Parietal lobe (tissue), 2 donors: ENCODE measurements at places on chromosomes 7 and 10. TPM values are rescaled to one million over a fixed set of nuclear protein-coding genes. Genes with fewer than 3 reads are reported as not detected.

Gene UPK3BL2
- 10.3 TPM for total RNA-seq

Gene TRPV5
- total RNA-seq, result 0.31 TPM

Gene ANKRD2
- not detected for total RNA-seq

Gene CHRM2
- total RNA-seq, result 13.8 TPM

Gene CLCN1
- total RNA-seq, result not detected

Gene CC2D2B
- total RNA-seq, result 2.2 TPM

Gene ENTPD1
- 8.8 TPM for total RNA-seq

Gene SEMA3A
- 41.3 TPM for total RNA-seq

Gene TNS3
- total RNA-seq, result 12.5 TPM

Gene SOSTDC1
- total RNA-seq, result 13.1 TPM

Gene PLEKHS1
- total RNA-seq, result not detected

Gene GRM8
- 5.3 TPM for total RNA-seq

Gene BPGM
- total RNA-seq, result 22.8 TPM

Gene HSPA14
- 13.5 TPM for total RNA-seq

Gene APBB1IP
- total RNA-seq, result 1.3 TPM

Gene MAP3K8
- 6.3 TPM for total RNA-seq

Gene SPDYE8
- not detected for total RNA-seq

Gene PLCE1
- 18.2 TPM for total RNA-seq

Gene GNAT3
- total RNA-seq, result not detected

Gene CYP3A7
- total RNA-seq, result 0.31 TPM

Gene OR2A1
- not detected for total RNA-seq

Gene ASB10
- not detected for total RNA-seq

Gene CRHR2
- total RNA-seq, result 2.8 TPM

Gene PCGF5
- total RNA-seq, result 26.3 TPM

Gene RBM20
- 2.5 TPM for total RNA-seq

Gene TFR2
- 6.6 TPM for total RNA-seq

Gene C7orf57
- total RNA-seq, result 1.3 TPM

Gene ZNF117
- 103 TPM for total RNA-seq

Gene TMEM236
- total RNA-seq, result not detected

Gene NUTM2D
- 11.9 TPM for total RNA-seq

Gene FGL2
- 0.63 TPM for total RNA-seq

Gene CDK14
- total RNA-seq, result 115 TPM

Gene NPSR1
- total RNA-seq, result not detected

Gene AOAH
- total RNA-seq, result 5.0 TPM

Gene PPIA
- total RNA-seq, result 687 TPM

Gene MIOS
- total RNA-seq, result 76.1 TPM

Gene MEIG1
- not detected for total RNA-seq

Gene PON1
- not detected for total RNA-seq

Gene SCIN
- 2.8 TPM for total RNA-seq
